CD4-positive, alpha-beta T cell (primary cell): ENCODE measurements at places on chromosomes 7 and 10.

GRCh38 chr10:108583877-108584276 is 1339.4 kb downstream of the XPNPEP1 start:
- DNase-seq: no peak

DNA sequence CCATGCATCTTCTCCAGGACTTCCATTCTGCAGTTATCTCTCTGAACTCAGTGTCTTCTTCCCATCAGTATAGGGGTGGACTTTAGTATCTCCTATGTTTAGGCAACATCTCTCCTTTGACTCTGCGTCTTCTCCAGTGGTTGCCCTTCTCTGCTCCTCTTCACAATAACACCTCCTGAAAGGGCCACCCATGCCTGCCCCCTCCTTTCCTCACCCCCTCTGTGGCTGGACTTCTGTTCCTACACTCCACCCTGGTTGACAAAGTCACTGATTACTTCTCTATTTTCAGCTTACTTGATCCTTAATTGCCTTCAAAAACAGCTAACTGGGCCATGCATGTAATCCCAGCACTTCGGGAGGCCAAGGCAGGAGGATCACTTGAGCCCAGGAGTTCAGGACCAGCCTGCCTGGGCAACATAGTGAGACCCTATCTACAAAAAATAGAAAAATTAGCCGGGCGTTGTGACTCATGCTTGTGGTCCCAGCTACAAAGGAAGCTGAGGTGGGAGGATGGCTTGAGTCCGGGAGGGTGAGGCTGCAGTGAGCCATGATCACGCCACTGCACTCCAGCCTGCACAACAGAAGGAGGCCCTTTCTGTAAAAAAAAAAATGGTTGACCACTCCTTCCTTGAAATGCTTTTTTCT is 13.7 kb downstream of the SRGN start:
- no peak for DNase-seq

DNA sequence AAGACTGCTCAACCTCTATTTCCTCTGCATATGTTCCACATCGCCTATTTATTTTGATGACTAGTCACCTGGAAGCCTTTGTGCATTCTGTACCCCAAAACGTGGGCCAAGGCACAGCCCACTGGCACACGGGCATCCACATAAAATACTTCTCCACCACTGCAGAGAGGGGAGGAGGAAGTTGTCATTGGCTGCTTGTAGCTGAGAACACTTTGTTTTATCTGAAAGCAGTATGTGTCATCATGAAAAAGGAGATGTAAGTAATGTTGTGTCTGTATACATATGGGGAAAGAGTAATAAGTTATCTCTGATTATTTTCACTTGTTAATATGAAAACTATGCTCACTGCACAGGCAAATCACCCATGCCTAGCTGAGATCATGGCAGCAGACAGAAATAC is 48.2 kb upstream of the AMPH start:
- no peak for DNase-seq

DNA sequence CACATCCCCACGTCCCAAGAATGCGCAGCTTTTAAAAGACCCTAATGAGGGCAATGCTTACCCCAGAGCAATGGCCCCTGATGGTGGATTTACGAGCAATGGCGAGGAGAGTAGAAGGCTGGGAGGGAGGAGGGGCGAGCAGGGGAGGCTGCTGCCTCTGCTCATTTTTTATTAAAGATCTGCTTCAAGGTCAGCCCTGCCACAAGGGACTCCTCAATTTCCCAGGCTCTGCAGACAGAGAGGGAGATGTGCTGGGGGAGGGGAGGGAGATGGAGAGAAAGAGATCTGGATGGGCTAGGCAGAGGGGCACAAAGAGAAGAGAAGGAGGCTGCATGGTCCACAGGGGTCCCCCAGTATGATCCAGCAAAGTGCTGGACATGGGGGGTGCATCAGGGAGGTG is 7.8 kb upstream of the SRRM3 start:
- no peak for DNase-seq

DNA sequence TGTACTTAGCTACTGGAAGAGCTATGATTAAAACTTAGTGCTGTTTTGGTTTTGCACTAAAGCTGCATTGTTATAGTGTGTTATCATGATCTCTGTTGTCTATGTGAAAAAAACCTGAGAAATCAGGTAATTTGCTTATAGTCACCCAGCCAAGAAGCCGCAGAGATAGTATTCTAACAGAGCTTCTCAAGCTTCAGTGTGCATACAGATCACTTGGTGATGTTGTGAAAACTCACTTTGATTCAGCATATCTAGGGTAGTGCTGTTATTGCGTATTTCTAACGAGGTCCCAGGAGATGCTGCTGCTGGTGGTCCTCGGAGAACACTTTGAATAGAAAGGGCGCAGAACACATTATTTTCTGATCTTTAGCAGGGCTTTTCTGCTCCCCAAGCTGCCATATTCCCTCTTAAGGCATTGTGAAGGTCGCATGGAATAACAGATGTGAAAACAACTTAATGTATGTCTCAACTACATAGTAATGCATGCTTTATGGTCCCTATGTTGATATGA is 68.4 kb upstream of the PDCD4 start:
- DNase-seq: no peak

GRCh38 chr7:37084303-37084702 is 360.0 kb upstream of the AOAH start:
- no peak for DNase-seq

GRCh38 chr7:121914676-121915279 is 41.8 kb downstream of the PTPRZ1 start:
- no peak for DNase-seq
